ENCODE measurements at places on chromosomes 4 and X.
A peak's percentile ranks its signal among the peaks of the same experiment; 100 is the strongest.

- peak; percentile 74 for DNase-seq
Measured at GRCh38 chrX:106894392-106894909, 8.7 kb downstream of the RIPPLY1 start.

DNA sequence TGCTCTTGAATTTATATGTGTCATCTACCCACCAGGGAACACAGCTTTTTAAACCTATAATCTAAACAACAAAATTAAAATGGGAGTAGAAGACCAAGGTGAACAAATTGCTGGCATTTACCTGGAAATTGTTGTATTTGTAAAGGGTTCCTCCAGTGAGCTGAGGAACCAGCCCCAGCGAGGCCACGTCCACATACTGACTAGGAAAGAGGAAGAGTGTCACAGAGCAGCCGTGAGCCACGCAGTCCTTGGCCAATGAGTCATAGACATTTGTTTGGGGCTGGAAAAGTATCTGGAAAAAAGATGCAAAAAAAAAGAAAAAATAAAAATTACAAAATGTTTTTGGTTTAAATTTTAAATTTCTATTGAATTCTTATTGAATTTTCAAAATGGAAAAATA, 58.7 kb downstream of the METTL14 start:
- DNase-seq = no peak

DNA sequence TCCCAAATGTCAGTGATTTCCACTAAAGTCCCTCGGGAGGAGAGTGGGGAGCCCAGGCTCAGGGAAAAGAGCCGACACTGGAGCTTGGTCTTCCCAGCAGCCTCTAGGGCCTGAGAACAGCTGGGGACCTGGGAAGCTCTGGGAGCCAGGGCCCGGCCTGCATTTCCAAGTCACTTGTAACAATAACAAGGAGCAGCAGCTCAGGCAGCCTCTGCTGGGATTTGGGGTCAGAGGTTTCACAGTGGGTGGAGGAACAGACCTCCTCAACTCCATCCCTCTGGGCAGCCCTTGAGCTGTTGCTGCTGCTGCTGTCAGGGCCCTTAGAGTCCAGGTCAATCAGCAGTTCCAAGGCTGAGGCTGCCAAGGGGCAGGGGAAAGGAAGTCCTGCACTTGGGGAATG, 11.1 kb downstream of the STARD8 start:
- DNase-seq = no peak

GRCh38 chrX:12946406-12946805, 28.5 kb upstream of the TMSB4X start:
- no peak for DNase-seq

GRCh38 chr4:3286335-3287175, 6.3 kb upstream of the RGS12 start:
- DNase-seq = no peak

DNA sequence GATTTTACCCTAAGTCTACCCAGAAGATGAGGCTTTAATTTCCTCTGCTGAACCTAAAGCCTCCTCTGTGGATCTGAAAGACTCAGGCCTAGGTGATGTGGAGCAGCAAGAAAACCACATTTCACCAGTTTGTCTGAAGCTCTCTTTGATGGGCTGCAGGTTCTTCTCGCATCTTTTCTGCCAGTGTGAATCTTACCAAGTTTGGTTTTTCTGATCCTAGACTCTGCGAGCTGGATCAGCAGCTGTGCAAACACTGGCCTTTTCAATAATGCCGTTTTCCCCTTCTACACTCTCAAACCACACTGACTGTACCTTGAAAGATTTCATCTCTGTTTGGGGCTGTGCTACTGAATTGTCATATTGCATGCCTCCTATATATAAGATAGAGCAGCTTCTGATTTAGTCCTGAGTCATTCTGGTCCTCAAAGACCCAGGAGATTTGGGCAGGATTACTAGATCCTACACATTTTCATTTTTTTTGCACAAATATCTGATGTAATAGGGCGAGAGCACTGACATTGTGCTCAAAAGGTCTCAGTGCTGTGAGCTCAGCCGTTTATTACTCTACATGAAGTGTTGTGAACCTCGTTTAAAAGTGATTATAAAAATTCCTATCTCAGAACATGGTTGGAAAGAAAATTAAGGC, 133.6 kb upstream of the FAM9C start:
- DNase-seq = no peak

DNA sequence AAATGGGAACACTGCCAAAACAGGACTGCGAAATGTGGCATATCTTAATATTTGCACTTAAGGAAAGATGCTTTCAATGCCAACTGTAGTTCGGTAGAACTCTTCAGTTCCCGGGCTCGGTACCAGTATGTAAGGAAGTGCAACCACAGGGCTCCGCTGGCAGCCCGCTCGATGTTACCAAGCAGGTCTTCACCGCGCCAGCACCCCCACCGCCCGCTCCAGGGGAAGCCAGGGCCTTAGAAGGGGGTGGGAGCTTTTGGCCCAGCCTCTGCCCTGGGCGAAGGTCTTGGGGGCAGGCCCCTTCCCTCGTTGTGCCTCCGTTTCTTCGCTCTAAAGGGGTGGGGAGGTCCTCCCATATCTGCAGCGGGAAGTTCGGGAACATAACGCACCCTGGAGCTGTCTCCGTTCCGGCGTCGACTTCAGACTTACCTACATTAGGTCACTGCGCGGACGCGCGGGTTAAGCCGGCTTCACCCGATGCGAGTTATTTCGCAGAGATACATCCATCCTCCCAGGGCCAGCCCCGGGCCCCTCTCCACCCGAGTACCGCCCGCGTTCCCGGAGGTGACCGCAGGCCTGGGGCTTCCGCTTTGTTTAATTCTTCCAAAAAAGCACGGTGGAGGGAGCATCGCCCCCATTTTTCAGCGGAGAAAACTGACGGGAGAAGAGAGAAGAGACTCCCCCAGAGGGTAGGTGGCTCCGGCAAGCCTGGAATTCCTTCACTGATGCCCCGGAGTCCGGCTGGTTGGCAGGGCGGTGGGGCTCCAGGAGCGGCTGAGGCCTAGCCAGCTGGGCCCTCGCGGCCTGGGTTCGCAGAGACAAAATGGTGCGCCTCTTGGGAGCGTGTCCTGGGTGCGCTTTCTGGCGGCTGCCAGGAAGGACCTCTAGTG, 1.0 kb upstream of the HMX1 start:
- no peak for DNase-seq

DNA sequence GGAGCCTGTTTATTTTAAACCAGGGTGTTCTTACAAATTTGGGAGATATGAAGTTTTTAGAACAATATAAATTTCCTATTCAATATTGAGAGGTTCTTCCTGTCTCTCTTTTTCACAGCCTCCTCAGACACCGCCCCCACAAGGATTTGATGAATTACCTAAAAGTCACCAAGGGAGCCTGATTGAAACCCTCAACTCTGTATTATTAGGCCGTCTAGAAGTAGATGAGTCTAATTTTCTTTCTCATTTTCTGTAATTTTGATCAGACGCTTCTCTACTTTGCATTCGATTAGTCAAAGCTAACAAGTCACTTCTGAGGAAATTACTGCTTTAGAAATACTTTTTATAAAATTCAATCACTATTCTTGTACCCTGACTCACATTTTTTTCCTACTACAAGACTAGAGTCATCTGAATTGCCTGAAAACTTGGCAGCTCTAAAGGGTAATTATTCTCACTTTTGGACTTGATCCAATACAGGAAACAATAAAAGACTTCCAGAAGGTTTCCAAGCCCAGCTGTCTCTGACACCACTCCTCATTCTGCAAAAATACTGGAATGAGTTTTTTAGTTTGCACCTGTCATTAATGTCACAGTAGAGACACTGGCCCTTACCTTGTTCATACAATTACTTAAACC, 111.2 kb downstream of the ELOVL6 start:
- peak; percentile 42 for DNase-seq
